ENCODE measurements at places on chromosomes 5 and 9.

- DNase-seq, result no peak
These were observed 177.6 kb upstream of the IER5L start for GRCh38 chr9:129355631-129356030.

DNA sequence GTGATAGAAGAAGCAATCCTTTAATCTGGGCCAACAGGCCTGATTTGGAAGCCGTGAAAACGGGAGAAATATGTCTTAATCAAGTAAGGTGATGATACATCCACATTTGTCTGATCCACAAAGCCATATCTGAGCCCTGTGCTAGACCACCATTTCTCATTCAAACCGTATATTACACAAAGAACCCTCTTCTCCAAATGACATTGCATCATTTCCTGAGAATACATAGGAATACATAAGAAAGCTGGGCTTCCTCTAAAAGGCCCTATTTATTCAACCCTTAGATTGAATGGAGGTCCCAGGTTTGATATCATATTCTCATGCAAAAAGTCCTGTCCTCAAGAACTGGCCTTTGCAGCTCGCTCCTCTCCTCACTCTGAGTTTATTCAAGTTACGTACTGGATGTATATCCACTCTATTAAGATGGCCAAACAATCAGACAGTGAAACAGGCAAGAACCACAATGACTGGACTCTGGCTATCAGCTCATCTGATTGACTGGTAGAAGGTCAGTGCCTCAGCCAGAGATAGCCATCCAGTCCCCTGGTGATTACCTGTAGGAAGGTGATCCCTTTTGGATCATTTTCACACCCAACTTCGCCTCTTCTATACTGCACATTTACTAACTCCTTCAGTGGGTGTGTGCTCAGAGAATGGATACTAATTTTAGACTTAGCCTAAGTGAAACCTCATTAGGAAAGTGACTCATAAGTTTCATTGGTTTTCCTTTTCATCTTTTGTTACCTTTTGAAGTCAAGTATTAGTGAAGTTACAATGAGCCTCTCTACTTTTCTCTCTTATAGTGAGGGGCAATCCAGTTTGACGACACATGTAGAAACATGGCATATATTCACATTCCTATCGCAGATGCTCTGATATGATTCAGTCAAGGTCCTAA lies 167.6 kb upstream of the WWC1 start:
- DNase-seq, result no peak

DNA sequence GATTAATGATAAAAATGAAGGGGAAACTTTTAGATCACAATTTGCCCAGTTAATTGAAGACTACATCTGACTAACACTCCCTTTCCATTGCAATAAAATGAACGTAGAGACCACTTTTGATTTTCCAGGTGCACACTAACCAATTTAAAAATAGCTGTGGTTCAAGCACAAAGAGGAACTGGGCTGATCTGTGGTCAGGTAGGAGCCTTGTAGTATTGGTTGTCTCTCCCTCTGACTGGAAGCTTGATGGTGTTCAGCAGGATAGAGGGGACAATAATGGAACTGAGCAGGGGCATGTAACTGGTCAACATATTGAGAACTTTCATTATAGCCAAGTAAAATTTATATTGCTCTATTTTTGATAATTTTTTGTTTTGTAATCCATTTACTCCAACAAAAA lies 886.8 kb upstream of the SEMA6A start:
- DNase-seq, result no peak

- DNase-seq, result peak; percentile 79
These were observed 665 bp downstream of the RASA1 start for GRCh38 chr5:87268126-87268969.

DNA sequence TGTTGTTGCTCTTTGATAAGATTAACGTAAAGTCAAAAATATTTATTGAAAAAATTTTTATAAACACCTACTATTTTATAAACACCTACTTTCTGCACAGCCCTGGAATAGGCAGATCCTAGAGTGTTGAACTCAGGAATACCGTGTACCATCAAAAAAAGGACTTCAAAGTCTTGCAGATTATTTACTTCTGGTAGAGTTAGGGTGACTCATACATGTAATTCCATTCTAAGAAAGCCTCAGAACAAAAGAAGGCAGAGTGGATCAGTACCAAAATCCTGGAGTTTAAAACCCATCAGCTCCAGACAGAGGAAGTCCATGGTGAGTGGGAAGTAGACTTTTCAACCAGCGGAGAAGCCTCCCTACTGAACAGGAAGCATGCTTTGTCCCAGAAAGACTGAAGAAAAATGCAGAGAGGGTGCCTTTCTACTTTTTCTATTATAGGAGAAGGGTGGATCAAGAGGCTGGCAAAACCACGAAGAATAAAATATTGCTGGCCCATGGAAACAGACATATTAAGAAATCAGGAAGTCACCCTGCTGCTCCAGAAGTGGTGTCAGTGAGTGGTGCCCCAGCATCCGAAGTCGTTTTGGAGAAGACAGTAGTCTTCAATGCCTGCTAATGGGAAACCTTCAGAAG lies 45.1 kb upstream of the DAB2 start:
- no peak for DNase-seq

DNA sequence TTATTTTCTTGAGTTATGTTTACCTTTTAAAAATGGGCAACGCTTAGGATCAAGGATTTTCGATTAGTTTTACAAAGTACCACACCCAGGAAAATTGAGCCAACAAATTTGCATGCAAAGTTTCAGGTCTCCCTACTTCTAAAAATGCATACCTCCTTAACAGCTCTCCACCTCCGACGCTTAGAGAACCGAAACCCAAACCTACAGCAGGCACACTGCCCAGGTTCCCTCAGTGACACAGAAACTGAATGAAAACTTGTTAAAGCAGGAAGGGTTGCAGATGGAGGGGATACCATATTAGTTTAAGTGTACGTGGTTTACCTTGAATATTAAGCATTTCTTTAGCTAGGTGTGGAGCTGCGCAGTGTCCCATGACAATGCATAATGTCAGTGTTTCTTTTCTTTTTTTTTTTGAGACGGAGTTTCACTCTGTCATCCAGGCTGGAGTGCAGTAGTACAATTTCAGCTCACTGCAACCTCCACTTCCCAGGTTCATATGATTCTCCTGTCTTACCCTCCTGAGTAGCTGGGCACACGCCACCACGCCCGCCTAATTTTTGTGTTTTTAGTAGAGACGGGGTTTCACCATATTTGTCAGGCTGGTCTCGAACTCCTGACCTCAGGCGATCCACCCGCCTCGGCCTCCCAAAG lies 1.6 kb upstream of the SUB1 start:
- no peak for DNase-seq

DNA sequence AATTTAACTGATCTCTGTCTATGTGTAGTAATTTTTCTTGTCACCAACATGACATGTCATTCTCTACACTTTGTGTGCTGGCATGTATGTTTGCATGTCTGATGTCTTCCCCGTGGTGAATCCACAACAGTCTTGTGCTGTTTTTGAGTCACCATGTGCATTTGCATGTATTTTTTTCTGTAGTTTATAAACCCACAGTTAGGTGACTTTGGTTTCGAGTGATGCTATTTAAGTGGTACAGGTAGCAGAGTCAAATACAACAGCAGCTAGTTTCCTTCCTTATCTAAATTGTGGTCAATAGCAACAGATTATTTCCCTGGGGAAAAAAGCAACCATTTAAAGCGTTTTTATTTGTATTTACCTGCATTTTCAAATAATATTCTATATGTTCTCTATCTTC lies 89.9 kb upstream of the FSD1L start:
- DNase-seq, result no peak

GRCh38 chr9:121295662-121296191 lies 27.8 kb downstream of the GSN start:
- DNase-seq, result no peak

GRCh38 chr5:25975885-25976284 lies 1062.5 kb downstream of the CDH9 start:
- DNase-seq, result no peak

- DNase-seq, result no peak
These were observed 2.2 kb upstream of the ADGRD2 start for GRCh38 chr9:124448019-124448418.

GRCh38 chr9:2059274-2059929 lies 44.3 kb downstream of the SMARCA2 start:
- no peak for DNase-seq

DNA sequence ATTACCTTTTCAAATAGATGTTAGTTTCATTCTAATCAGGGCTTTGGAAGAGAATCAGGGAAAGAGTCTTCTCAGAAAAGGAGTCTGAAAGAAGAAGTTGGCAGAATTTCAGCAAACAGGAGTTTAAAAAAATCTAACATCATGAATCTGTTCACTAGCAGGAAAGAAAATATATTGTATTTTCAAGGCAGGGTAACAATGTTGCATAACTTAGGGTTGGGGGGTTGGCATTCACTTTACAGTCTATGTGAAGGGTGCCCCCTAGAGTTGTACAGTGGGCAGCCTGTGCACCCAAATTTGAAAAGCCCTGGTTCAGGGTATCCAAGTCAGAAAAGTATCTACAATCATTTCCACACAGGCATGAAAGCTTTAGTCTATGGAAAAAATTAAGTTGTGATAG lies 348.4 kb upstream of the SLC30A5 start:
- no peak for DNase-seq

GRCh38 chr5:129664336-129664937 lies 83.5 kb upstream of the MINAR2 start:
- peak; percentile 16 for DNase-seq

DNA sequence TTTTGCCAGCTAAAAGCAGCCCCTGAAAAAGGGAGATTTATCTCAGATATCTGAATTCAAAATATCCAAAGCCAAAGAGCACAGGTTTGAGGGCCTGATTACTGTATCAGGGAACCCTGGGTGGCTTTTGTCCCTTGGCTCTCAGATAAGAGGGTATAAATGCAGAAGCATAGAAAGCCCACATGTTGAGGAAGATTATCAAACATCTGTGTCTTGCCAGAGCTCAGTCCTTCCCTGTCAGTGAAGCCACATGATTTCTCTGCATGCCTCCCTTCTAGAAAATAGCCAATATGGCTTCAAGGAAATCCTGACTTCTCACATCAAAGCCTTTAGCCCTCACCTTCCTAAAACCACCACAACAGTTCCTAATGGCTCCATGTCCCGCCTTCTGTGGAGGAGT lies 408.0 kb upstream of the DMAC1 start:
- no peak for DNase-seq

- DNase-seq, result no peak
These were observed 193.2 kb downstream of the MAPKAP1 start for GRCh38 chr9:125513668-125514413.

DNA sequence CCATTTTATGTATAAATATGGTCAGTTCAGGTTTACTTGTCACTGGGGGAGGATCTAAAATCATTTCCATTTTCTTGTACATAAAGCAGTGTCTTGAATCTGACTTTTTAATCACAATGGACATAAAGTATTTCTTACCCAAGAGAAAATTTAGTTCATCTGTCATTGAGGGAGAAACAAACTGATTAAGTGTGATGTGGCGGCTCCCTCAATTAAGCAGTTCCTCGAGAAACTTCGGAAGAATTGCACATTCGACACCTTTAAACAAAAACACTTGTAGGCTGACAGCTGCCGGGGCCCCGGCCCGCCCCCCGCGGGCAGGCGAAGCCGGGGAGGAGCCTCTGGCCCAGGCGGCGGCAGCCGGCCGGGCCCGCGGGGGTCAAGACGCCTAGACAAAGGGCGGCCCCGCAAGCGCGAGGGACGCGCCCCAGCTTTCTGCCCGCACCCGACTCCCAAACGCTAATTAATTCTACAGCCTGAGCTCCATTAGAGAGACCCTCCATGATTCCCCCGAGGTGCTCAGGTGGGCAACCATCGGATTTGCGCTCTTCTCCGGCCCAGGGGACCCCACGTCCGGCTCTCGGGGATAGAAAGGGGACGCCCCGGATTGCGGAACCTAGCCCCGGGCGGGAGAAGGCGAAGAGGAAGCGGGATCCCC lies 750 bp downstream of the TRIM36 start:
- peak; percentile 68 for DNase-seq

- no peak for DNase-seq
These were observed 107.3 kb downstream of the ZDHHC21 start for GRCh38 chr9:14585730-14586473.

DNA sequence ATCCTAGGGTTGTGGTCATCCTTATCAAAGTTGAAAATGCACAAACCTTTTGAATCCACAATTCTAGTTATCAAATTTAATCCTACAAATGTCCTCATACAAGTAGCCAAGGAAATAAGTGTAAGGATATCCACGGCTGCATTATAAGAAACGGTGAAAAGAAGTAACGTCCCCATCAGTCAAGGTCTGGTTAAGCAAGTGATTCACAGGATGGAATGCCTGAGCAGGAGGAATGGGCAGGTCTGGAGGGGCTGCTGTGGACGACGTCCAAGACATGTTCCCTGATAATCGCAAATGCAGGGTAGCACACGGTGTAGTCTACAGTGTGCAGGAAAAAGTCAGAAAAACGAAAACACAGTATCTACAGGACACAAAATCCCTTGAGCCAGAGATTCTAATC lies 118.6 kb downstream of the ADAMTS2 start:
- no peak for DNase-seq

DNA sequence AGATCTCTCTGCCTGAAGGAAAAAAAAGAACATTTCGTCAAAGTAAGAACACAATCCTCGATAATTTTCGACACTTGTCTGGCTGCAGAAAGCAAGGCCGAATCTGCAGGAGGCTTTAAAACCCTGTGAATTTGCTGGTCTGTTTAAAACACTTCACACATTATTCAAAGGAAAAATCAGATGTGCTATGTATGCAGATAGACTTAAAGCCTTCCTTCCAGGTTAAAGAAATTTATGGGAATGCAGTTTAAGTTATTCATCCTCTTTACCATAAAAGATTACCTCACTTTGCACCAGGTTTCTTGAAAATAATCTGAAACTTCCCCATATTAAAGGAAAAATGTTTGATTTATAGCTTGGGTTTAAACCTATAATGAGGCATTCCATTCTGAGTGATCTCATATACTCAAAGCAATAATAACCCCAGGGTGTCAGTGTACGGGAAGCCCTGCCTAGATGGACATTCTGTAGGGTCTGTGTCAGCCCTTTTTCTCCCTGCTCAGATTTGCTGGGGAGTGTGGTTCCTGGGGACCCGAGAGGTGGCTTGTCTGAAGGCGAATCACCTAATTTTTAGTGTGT lies 323.5 kb upstream of the SLC24A2 start:
- no peak for DNase-seq

DNA sequence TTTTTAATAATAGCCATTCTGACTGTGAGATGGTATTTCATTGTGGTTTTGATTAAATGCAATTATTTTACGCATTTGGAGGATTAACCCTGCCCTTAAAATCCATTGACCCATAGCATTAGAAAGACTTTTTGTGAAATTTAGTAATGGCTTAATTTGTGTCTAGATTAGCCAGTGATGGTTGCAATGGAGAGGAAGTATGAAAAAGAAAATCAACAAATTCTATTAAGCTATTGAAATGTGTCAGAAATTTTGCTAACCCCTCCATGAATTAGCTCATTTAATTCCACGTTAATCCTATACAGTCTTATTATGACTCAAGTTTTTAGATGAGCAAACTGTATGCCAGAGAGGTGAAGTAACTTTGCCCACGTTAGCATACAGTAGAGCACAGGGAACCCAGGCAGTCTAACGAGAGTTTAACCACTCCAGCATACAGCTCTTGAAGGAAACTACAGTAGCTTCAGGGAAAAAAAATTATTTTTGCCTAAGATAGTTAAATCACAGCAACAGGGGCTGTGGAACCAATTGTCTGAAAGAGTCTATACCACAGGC lies 158.2 kb upstream of the PPP2R2B start:
- DNase-seq, result no peak

- DNase-seq, result no peak
These were observed 148.4 kb downstream of the SIL1 start for GRCh38 chr5:139049780-139050179.

- no peak for DNase-seq
These were observed 493.5 kb upstream of the WWC1 start for GRCh38 chr5:167797933-167798332.
